ENCODE measurements at places on chromosomes 2 and 18.
A peak's percentile ranks its signal among the peaks of the same experiment; 100 is the strongest.

GRCh38 chr2:160332318-160332717, 132.2 kb upstream of the ITGB6 start:
- DNase-seq, result no peak

DNA sequence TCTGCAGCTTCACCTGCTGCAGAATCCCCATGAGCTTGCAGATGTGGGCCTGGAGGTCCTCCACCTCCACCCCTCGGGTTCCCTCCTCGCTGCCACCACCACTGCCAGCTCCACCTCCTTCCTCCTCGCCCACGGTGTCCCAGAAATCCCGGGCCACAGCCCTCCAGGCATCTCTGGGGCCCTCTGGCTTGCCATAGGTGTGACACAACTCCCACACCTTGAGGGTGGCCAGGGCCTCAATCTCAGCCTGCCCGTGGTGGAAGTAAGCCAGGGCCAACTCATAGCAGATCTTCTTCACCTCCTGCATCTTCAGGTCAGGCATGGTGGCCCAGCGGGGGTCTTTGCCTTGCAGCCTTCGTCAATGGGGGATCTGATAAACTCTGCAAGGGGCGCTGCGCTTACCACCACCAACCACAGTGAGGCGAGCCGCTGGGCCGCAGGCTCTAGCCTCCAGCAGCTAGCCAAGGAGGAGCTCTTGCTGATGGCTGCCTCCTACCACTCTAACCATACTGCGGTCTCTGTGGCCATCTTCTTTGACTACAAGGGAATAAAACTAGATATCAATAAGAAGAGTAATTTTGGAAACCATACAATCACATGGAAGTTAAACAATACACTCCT, 36.1 kb upstream of the ANKRD62 start:
- no peak for DNase-seq

DNA sequence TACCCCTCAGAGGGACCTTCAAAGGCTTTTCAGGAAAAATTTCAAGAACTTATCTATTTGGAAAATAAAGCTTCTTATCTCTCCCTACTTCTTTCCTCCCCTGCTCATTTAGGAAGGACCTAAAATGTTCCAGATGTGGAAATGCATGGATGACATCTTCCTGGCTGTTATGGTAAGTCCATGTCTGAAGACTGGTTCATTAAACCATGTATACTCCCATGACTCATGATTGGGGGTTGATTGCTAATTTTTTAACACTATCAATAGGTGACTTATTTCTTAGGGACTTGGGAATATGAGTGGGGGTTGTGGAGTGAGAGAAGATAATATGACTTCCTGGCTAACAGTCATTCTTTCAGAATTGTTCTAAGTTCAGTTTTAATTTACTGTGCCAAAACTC, 104.0 kb upstream of the PARD3B start:
- DNase-seq, result no peak

DNA sequence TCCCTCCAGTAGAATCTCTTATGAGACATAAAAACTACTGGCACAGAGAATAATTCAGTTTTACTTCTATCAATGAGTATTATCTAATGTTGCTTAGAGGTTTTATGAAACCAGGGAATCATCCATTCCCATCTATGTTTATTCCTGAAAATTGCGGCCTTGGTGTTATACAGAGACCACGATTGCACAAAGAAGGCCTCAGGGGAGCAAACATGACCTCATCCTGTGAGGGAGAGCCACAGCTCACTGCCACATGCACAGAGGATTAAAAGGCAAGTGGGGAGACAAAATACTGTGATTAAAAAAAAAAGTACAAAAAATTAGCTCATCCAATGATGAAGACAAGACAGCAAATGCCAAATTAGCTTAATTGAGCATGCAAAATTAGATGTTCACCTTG, 111.8 kb upstream of the SLC35G4 start:
- no peak for DNase-seq

DNA sequence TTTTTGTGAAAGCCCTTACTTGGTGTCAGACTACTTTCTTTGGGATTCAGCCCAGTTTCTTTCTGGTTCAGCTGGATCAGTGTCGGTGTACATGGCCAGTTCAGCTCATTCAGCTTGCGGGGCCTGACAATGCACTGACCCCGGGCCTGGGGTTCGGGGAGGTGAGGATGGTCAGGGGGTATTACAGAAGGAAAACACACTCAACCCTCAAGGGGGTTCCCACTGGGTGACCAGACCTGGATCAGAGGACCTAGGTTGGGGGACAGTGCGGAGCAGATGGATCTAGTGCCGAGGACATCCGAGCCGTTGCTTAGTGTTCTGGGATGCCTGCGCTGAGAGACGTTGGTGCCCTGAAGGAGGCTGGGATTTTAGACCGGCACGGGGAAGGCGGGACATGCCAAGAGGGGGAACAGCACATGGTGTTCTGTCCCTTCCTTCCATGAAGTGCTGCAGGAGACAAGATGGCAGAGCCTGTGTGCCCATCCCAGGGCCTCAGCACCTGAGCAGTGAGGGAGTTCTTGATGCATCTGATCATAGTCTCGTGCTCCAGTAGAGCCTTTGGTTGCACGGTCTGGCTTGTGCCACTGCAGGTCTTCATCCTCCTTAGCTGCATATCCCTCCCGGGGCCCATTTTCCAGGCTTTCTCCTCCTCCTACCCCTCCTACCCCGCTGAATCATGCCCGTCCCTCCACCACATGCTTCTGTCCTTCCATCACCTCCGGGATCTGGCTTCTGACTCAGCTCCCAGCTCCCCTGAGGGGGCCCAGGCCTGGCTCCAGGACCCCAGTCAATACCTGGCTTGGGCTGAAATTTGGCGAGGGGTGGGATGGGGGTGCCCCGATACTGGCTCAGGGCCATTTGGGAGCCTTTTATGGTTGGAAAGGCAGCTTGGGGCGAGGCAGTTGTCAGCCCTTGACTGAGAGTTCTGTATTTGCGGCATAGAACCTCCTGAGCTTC, 18.0 kb downstream of the SPEG start:
- DNase-seq, result no peak

- peak; percentile 55 for DNase-seq
These were observed 12.4 kb upstream of the GMCL1 start for GRCh38 chr2:69816923-69817542.

DNA sequence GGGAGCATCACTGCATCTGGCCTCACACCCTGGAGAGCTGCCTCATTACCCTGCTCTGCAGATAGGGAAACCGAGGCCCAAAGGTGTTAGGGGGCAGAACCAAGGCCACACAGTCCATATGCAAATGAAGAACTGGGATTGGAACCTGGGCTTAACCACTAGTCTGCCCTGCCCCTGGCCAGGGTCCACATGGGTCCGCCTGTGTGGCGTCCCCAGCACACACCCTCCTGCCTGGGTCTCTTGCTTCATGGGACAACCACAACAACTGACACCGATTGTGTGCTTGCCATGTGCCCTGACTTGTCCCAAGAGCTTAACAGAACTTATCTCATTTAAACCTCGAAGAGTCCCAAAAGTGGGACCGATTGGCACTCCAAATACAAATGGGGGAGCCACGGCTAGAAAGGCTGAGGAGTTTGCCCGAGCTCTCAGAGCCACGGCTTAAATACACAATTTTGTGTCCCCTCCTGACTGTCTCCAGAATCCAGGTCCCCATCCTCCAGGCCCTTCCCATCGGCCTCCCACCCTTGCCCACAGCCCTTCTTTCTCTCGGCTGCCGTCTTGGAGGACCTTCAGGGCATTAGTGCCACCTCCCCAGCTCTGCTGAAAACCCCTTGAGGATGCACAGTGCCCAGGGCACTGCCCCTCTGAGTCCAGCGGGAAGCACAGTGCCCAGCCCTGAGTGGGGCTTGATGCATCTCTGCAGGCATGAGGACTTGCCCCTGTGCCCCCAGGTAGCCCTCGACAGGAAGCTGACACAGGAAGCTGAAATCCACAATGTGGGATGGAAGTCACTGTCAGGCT, 5.8 kb upstream of the DUSP2 start:
- DNase-seq, result no peak

DNA sequence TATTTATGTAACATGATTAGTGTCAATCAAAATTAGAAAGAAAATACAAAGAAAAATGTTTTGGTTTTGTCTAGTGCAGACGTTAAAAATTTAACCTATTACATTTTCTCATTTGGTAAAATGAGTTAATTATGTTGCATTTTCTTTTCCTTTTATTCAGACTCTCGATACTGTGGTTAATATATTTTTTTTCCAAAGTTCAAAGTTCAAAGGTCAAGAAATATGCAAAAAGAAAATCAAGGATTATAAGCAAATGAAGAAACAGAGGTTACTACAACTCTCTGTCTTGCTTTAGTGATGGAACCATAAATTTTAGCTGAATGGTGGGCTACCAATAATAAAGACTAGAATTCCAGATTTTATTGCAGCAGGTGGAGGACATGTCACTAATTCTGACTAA, 133.3 kb upstream of the TFPI start:
- DNase-seq, result no peak

DNA sequence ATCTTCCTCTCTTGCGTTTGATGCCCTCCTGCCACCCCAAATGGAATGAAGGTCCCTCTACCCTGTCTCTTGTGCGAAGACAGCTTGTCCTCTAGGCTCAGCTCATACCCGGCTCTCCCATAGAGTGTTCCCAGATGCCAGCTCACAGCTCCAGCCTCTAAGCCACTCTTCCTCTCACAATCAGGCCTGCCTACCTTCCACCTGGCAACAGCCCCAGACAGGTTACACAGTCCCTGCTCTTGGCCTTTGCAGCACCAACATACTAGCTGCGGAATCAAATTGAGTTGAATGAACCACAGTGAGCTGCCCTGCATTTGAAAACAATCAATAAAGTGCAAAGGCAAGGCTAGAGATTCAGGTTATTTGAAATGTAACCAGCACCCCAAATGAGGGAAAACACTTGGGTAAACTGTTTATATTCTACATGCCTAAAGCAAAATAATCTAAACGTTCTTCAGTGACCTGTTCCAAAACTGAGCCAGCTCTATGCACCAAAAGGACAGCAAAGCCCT, 105.1 kb downstream of the COL4A4 start:
- DNase-seq, result no peak

GRCh38 chr2:169823996-169824372, 721 bp downstream of the METTL5 start:
- DNase-seq, result no peak

- no peak for DNase-seq
These were observed 18.9 kb upstream of the FAHD2A start for GRCh38 chr2:95383635-95384027.

DNA sequence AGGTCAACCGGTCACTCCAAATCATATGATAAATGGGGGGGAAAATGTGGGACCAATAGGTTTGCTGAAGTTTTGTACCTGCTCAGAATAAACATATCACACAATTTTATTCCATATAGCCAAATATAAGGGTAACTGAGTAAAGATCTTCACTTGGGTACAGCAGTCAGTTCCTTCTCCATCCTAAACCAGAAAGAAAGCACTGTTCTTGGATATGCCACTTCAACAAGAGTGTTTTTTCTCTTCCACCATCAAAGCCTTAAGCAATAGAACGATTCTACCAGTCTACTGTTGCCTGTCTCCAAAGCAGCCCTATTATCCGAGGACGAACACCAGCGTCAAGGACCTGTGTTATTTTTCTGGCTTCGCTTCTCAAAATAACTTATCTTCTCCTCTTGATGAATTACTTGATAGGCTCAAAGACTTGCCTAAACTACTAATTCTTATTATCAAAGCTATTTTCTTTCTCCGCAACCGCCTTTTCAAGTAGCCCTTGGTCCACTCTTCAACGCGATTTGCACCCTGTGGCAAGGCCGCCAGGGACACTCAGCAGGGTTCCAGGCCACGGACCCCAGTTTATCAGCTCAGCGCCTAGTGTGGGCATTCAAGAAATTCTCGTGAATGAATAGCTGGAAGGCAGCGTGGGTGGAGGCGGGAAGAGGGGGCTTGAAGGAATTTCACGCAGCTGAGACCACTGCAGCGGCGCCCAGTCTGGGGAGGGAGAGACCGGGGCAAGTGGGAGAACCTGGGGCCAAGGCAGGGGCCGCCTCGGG, 646 bp downstream of the ALS2 start:
- peak; percentile 6 for DNase-seq

DNA sequence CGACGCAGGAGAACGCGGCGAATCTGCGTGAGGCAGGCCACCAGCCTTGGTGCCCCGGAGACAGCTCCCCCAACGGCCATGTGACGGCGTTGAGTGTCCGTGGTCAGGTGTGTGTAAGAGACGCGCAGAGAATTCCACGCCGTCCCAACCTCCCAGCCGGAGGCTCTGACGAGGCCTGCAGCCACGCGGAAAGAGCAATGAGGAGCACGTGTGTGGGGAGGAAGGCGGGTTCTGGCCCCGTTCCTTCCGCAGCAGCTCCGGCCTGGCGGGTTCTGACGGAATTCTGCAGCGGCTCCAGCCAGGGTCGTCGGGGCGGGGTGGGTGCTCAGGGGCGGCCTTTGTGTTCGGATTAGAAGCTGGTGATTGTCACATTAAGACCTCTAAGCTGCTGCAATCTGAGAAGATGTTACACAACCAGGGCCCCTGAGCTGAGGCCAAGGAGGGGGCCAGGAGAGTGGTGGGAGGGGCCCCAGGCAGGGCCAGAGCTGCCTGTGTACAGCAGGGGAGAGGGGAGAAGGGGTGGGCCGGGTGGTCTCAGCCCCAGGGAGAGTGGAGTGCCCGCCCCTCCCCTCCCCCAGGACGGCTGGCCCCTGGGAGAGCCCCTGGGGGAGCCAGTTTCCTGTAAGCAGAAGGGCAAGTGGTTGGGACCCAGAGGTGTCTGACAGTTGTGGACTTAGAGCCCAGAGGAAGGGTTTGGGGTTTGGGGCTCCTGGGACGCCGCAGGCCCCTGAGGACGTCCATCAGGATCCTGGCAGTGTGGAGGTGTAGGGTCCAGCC, 5.1 kb upstream of the GAL3ST2 start:
- DNase-seq, result peak; percentile 71

DNA sequence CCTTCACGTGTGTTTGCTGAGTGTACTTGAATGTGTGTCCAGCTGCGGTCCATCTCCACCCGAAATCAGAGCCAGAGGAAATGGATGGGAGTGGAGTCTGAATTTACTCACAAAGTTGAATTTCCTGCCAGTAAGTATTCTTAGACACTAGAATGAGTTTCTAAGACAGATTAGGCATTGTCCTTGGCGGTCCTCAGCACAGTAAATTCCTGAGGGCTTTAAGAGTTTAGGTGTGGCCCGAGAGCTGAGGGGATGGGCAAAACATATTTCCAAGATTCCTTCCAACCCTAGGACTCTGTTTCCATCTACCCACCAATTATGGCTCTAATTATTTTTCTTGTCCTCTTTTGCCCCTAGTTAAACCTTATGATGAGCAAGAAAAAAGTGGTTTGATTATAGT, 90.3 kb upstream of the PHLPP1 start:
- no peak for DNase-seq

- no peak for DNase-seq
These were observed 333.0 kb downstream of the RPRM start for GRCh38 chr2:153145470-153145978.

GRCh38 chr2:224819075-224819474, 102.9 kb upstream of the CCDC195 start:
- DNase-seq, result no peak

DNA sequence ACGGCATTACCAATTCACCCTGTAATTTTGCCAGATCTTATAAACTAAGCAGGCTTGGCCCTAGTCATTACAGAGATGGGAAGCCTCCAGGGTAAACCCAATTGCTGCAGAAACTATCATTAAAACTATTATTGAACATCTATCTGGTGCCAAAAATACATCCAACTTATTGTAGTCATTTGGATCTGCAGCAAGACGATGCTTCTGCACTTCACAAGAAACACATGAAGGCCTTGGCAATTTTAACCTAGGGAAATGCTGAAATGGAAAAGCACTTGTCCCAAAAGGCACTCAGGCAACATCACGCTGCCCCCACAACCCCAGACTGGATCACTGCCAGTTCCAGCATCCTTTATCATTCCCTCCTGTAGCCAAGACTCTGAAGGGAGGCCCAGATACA, 85.3 kb upstream of the ACVR2A start:
- DNase-seq, result no peak
